ENCODE measurements at places on chromosomes 6 and 20.

DNA sequence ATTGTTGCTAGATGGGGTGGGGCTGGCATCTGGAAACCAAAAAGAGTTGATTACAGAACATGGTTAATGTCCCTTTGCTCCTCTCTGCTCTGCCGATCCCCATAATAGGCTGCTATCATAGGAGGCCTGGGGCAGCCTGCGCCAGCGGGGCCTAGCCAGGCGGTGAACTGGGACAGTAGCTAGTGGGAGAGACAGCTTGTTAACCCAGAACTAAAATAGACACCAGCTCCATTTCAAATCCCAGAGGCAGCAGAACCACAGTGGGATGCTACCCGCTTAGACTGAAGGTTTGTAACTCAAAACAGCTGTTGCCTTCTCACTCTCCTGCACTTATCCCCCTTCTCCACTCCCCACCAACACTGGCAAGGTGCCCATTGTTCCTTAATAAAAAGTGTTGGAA lies 98.5 kb downstream of the SSR1 start:
- no peak for DNase-seq

- DNase-seq = no peak
Measured at GRCh38 chr20:6635034-6635736, 132.3 kb upstream of the BMP2 start.

DNA sequence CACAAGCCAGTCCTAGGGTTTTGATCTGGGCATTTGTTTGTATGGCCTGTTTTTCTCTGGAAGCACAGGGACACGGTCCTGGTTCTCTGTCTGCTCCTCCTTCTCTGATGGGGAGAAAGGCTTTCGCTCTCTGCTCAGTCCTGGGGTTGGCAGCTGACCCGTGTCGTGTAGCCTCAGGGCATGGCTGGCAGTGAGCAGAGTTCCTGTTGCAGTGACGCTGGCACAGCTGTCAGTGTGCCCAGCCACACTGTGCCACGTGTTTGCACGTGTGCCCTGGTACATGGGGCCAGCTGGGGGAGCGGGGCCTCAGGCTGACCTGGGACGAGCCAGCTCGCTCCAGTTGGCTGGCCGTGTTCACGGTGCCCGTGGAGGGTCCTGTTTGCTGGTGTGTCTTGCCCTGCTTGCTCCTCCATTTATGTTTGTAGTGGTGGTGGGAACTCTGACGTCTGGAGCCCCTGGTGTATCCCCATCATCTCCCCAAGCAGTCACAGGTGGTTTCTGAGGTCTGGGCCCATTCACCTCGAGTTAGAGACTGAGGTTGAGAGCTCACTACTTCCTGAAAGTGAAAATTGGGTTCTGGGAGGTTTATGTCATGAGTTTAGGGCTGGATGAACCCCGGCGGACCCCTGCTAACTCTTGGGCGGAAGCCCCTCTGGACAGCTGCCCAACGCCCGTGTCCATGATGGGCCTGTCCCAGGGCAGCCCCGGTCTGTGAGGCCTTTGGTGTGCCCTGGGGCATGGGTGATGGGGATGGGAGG lies 10.2 kb upstream of the DNAJC5 start:
- no peak for DNase-seq

- no peak for DNase-seq
Measured at GRCh38 chr6:25485821-25486534, 166.0 kb upstream of the SCGN start.

DNA sequence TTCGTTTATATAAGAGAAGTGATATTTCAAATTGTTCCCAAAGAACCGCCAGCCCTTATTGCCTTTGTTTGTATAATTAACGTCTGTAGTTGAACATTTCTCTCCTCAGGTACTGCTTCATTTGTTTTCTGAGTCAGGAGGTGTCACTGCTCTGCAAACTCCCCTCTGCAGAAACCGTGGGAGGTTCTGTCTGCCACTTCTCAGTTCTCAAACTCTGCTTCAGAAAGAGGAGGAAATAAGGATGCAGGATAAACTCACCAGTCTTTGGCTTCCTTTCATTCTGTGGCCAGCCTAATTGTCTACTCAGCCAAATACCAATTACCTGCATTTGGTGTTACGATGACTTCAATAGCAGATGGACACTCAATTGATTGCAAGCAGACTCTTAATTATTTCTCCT lies 149.8 kb downstream of the PAK5 start:
- DNase-seq = no peak

DNA sequence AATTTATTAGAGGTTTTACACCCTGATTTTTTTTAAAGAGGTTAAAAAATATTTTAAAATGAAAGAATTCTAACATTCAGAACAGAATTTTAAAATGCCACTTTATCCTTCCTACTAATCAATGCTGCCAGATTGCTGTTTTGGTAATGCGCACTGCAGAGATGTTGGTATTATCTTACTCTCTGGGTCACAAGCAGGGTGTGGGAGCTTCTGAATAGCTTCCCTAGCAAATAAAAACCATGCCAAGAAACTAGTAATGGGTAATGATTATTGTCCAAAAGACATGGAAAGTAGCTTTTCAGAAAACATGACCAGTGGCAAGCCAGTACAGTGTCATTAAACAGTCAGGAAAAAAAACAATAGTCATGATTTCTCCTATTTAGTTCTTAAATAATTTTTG lies 205.4 kb downstream of the TPBG start:
- no peak for DNase-seq

DNA sequence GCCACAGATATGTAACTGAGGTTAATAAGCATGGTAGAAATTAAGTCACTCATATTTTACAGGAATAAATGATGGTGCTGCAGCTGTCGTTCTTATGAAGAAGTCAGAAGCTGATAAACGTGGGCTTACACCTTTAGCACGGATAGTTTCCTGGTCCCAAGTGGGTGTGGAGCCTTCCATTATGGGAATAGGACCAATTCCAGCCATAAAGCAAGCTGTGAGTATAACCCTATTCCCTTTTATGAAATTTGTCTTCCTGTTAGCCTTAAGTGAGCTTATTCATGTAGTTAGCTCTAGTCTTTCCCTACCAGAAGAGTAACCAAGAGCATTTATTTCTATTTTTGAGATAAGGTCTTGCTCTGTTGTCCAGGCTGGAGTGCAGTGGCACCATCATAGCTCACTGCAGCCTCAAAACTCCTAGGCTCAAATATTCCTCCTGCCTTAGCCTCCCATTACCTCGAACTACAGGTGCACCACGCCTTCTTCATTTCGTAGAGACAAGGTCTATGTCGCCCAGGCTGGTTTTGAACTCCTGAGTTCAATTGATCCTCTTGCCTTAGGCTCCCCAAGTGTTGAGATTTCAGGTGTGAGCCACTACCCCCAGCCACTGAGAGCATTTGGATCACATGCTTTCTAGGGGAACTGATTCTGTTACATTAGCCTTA lies 12.0 kb downstream of the TCP1 start:
- DNase-seq = no peak

DNA sequence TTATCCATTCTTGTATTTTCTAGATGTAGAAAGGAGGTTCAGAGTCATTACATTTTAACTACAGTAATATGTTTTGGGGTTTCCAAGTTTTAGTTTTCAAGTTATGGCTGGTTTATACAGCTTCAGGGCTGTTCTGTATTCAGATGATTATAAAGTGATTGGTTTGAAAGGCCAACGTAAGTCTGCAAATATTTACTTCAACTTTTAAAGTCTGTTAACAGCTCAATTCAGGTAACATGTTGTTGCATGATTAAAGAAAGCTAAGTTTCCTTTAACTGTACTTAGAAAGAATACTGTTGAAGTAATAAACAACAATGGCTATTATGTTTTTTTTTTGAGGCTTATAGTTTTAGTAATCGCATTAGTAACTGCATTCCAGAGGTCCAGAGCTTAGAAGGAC lies 22.8 kb upstream of the GCLC start:
- DNase-seq = peak; percentile 83

- peak; percentile 63 for DNase-seq
Measured at GRCh38 chr20:39631557-39631956, 669.4 kb downstream of the DHX35 start.

GRCh38 chr20:31665753-31666152 lies 28.0 kb downstream of the COX4I2 start:
- DNase-seq = no peak

DNA sequence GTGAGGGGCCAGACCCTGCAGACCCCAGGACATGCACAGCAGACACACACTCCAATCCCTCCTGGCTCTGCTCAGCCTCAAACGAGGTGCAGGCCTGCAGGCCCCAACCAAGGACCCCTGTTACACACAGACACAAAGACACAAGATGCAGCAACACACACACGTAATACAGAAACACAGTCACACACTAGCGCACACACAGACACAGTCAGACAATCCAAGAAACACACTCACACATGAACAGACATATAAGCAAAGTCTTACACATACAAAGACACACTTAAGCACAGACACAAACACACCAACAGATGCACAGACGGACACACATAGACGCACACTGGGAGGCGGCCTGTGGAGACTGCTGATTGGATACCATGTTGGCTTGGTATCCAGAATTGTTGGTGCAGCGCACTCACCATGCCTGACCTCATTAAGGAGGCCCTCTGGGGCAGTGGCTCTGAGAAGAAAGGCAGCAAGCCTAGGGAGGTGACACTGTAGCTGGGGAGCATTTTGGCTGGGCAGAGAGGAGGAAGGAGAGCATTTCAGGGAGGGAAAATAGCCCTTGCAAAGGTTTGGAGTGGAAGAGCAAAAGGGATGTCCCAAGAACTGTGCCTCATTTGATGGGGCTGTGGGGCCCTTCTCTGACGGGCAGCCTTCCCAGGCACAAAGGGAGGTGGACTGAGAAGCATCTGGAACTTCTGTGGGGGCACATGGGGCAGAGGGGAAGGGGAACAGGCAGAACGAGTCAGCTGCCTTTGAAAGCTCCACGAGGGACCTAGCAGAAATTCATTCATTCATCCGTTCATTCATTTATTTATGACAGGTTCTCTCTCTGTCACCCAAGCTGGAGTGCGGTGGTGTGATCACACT lies 1.4 kb upstream of the HSPA12B start:
- no peak for DNase-seq

DNA sequence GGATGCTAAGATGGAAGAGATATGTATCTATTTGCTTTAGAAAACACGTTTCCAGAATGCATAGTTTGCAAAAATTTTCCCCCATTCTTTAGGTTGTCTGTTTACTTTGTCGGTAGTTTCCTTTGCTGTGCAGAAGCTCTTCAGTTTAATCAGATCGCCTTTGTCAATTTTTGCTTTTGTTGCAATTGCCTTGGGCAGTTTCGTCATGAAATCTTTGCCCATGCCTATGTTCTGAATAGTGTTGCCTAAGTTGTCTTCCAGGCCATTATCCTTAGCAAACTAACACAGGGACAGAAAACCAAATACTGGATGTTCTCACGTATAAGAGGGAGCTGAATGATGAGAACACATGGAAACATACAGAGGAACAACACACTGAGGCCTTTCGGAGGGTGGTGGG lies 454.2 kb upstream of the SLC35B3 start:
- DNase-seq = no peak

GRCh38 chr20:42901689-42902440 lies 287.8 kb downstream of the PTPRT start:
- DNase-seq = no peak

Data from foreskin keratinocyte (primary cell).